Lung microvascular endothelial cell (primary cell): ENCODE measurements at places on chromosomes 11 and 22. TPM values are rescaled to one million over a fixed set of nuclear protein-coding genes. Genes with fewer than 3 reads are reported as not detected.

LRRC4C gene
- total RNA-seq, result not detected in 2 replicates

ARHGAP8 gene
- not detected in 2 replicates for total RNA-seq

NDUFC2 gene
- 54.9 and 71.4 TPM in 2 replicates for total RNA-seq

ACR gene
- under 0.01 and 0.20 TPM in 2 replicates for total RNA-seq

CYB5R3 gene
- 99.0 and 129 TPM in 2 replicates for total RNA-seq

CRYBB2 gene
- under 0.01 TPM in 1 of 2 replicates, not detected in the other for total RNA-seq
